NCI-H1417 treated with DMSO at 0.1 percent for 48 hours (cell line): ENCODE measurements at places on chromosomes 11 and 22.
A peak's percentile ranks its signal among the peaks of the same experiment; 100 is the strongest.

- no peak for DNase-seq
Observed at GRCh38 chr22:36840106-36840505, 20.7 kb upstream of the NCF4 start.

DNA sequence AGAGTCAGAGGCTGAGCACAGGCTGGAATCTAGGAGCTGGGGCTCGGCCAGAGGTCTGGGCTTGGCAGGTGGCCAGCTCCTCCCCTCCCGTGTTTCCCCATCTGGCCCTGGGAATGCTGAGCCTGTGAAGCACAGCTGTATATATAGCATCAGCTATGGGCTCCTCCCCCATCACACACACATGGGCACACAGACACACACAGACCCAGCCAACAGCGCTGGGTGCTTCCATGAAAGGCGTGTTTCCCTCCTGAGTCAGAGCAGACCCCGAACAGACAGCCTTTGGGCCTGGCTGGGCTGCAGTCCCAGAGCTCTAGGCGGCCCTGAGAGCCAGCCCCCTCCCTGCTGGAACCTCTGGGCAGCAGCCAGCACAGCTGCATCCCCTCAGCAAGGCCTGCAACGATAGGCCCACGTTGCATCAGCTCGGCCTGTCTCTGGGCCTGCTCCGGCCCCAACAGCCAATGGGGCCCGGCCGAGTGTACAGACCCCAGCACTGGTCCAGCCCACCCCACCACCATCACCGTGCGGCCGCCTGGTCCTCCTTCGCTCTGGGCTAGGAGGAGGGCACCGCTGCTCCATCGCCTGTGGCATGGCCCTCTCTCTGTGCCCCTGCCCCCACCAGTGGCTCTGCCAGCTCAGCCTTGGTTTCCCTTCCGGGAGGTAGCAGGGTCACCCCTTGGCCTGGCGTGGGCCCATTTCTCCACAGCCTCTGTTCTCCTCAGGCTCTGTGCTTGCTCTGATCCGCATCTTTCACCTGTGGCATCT is 7.6 kb upstream of the SERPINH1 start:
- no peak for DNase-seq

GRCh38 chr11:123597859-123598258 is 56.6 kb downstream of the SCN3B start:
- no peak for DNase-seq

DNA sequence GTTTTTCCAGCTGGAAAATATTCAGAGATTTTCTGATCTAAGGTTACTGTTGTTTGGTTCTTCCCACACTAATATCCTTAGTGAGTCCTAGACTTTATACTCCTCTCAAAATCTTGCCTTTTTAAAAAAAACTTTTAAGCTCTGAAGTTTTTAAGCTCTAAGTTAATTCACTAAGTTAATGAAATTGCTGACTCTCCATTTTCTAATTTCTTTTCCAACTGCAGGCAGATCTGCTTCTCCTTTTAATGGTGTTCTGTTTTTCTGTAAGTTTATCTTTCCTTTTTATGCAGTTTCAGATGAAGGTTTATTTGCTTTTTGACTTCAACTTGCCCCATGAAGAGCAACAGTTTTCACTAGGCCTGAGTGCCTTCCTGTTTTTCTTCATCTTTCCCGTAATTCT is 125.8 kb upstream of the ARHGAP42 start:
- no peak for DNase-seq

GRCh38 chr11:72594493-72595291 is 79.5 kb downstream of the PDE2A start:
- no peak for DNase-seq

- no peak for DNase-seq
Observed at GRCh38 chr11:76903325-76903724, 42.6 kb downstream of the ACER3 start.

DNA sequence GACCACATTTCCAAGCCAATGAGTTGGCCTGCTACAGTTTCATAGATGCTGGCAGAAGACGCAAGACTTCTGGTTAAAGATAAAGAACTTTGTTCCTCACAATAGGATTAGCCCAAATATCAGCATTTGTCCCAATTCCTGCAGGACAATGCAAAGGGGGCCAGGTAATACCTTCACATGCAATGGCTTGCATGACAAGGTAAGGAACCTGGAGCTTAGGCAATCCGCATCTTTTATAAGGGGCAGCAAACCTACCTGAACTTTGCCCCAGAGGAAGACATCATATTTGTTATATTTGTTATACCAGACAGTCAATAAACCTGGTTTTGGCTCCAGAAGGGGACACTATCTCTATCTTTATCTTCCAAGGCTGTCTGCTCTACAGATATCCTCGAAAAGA is 5.3 kb downstream of the P2RY6 start:
- no peak for DNase-seq

DNA sequence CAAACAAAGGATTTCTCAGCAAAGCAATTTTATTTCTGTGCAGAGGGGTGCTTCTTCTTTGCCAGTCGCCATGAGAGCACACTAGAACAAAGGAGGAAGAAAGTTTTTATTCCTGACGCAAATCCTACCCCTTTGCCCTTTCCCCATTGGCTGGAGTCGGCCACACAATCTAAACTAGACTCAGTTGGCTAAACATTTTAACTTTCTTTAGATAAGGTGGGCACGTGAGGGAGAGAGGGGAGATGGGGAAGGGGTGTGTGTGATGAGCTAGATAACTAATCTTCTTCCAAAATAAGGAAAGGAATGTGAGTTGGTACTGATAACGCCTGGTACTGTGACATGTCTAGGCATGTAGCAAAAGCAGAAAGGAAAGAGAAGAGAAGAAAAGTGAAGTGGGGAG is 626 bp downstream of the TRIM22 start:
- no peak for DNase-seq

DNA sequence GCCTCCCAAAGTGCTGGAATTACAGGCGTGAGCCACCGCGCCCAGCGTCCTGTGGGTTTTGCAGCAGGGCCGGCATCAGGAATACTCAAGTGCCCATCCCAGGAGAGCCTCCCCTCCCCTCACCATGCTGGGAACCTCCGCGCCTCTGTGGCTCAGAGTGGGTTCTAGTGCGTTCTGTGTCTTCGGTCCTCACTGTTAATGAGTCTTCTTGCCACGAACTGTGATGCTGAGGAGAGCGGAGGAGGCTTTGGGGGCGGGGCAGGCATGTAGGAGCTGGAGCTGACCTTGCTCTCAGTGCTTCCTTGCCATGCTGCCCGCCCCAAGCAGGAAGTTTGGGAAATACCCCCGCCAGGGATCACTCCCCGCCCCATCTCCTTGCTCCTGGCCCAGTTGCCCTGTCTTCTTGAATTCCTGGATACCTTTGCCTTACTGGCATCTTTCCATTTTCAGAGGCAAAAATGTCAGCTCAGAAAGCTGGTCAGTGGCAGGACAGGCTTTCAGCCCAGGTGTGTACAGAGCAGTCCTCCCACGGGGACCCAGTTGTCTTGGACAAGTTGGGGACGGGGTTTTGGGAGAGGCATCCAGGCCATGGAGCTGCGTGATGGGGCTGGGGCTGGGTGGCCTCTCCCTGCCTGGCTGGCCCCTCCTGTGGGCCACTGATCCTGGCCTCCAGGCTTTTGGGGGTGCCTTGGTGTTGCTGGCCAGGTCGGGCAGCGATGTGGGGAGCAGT is 5.1 kb downstream of the GRAMD4 start:
- no peak for DNase-seq

DNA sequence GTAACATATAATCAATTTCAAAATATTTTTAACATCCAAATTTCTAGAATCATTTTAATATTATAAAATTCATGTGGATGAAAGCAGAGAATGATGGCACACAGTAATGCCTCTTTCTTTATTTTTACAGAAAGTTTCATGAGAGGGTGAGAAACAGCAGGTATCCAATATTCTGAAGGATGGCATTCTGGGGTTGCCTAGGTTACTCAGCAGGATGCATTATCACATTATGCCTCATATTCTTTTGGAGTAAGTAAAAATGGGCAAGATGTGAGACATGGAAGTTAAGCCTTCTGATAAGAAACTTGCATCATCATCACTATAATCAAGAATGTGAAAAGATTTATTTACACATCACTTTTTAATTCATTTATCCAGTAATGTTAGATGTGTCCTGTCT is 148.7 kb upstream of the PGR start:
- peak; percentile 91 for DNase-seq

- DNase-seq: no peak
Observed at GRCh38 chr11:69242266-69242920, 51.6 kb upstream of the MYEOV start.

- no peak for DNase-seq
Observed at GRCh38 chr11:1763796-1764661, at the start of gene CTSD. Gene CTSD, minus strand, starts transcription at chr11:1763927. Its CDS starts 68 bp downstream, at chr11:1763859.

GRCh38 chr11:79335681-79336080 is 105.1 kb downstream of the TENM4 start:
- DNase-seq: no peak

DNA sequence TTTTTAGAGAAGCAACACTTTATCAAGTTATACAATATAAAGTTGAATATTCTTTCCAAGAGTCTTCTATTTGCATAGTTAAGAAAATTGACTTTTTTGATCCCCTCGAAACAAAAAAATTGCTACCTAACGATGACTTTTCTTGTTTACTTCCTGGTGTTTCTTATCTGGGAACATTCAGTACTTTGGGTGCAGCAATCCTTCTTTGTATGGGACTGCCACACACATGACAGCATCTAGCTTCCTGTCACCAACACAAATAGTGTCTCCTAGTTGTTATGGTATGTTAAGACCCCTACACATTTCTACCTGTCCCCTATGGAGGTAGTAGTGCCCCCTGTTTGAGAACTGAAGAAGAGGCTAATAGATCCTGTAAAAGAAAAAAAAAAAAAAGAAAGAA is 841.7 kb upstream of the FAT3 start:
- no peak for DNase-seq
